Activated T-cell treated with anti-CD3 and anti-CD28 coated beads, Interleukin-2, amount 50 U/mL, for 1 hour (primary cell): ENCODE measurements at places on chromosomes 1 and 21.

DNA sequence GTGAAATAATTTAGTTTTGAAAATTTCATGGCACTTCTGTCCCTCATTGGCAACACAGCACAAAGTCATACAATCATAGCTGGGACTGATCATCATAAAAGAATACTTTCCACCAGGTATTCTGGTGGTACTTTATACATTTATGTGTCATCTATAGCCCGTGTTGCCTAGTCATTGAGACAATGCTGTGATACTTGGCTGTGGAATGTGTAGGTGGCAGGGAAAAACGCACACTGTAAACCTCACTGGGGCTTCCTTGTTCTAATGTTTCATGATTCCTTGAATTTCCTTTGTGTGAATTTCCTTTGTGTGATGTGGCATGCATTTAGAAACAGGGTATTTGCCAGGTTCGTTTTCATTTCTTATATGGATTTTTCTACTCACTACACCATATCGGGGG, 118.3 kb downstream of the FMN2 start:
- DNase-seq: no peak

DNA sequence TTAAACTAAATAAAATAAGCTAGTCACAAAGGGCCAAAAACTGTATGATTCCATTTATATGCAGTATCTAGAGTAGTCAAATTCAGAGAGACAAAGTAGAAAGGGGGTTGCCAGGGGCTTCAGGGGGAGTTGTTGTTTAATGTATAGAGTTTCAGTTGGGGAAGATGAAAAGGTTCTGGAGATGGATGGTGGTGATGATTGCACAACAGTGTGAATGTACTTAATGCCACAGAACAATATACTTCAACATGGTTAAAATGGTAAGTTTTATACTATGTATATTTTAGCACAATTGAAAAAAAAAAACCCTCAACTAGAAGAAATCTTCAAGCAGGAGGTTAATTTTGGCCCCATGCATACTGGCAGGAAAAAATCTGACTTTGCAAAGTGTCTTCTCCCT, 24.3 kb downstream of the VAV3 start:
- no peak for DNase-seq

DNA sequence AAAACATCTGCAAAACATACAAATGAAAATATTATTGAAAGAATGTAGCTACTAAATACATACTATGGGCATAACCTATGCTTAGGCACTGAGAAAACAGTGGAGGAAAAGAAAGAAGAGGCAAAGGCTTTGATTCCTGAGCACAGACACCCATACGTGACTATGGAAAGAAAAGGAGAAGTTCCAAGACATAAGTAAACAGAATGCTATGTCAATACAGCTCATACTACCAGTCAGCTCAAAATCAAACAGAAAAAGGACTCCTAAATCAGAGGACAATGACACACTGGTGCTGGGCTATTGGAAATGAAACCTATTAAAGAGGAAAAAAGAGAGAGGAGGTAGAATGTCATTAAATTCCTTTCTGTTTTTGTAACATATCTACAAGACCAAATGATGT, 225.4 kb downstream of the SMYD3 start:
- no peak for DNase-seq

DNA sequence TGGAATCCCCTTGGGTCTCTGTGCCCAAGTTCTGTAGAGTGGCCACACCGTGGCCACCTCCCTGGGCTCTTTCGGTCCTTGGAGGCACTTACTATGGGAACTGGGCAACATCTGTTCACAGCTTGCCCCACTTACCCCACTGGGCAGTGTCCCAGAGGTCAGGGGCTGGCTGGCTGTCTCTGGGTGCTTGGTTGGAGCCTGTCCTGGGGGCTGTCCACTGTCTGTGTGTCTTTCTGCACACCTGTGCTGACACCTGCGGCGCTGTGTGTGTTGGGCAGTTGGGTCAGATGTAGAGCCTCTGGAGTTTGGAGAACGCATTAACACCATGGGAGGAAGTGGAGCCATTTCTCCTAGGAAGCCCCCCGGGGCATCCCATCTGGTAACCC, 1.3 kb upstream of the TMEM54 start:
- DNase-seq: no peak

DNA sequence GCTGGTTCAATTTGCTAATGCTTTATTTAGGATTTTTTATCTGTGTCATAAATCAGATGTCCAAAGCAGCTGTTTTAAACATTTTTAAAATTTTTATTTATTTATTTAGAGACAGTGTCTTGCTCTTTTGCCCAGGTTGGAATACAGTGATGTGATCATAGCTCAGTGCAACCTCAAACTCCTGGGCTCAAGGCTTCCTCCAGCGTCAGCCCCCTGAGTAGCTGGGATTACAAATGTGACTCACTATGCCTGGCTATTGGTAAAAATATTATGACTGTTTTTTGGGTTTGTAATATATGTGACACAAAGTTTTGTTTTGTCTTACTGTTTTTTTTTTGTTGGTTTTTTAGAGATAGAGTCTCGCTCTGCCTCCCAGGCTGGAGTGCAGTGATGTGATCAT, 11.8 kb downstream of the ZBED6 start:
- no peak for DNase-seq

DNA sequence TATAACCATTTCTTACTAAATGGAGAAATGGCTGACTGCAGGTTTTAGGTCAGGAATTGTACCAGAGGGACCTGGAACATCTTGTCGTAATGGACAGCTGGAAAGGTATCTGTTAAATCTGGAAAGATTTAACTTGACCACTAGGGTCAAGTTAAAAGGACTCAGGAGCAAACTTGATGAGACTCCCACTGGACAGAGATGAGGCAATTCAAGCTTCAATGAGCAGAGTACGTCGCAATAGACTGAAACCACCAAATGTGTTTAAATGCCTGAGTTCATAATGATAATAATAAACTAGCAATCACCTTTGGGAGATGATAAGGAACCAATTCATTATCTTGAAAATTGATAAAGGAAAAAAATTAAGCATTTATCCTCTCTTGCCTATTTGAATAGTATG, 8.7 kb downstream of the IFNLR1 start:
- no peak for DNase-seq

GRCh38 chr1:13487143-13487868, 26.5 kb downstream of the LRRC38 start:
- no peak for DNase-seq

GRCh38 chr1:30285501-30285932, 437.9 kb downstream of the MATN1 start:
- DNase-seq: no peak

DNA sequence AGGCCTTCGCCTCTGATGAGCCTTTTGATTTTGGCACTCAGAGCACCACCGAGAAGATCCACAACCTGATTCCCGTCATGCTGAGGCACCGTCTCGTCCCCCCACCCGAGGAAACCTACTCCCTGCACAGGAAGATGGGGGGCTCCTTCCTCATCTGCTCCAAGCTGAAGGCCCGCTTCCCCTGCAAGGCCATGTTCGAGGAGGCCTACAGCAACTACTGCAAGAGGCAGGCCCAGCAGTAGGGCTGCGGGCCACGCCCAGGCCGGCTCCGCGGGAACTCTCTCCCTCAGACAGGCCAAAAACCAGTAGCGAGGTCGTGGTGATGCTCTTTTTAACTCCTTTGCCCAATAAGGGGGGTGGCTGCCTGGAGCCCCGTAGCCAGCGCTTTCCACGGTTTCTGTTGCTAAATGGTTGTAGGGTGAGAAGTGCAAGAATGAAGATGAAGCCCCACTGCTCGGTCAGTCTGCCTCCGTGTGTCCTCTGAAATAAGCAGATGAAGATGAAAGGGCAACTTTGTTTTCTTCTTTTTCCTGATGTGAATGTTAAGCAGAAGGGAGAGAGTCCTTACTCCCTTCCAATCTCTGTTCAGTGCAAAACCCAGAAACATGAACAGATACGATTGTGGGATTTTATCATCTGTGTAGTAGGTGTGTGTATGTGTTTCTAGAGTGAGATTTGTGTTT, 46.5 kb downstream of the COQ8A start:
- no peak for DNase-seq

DNA sequence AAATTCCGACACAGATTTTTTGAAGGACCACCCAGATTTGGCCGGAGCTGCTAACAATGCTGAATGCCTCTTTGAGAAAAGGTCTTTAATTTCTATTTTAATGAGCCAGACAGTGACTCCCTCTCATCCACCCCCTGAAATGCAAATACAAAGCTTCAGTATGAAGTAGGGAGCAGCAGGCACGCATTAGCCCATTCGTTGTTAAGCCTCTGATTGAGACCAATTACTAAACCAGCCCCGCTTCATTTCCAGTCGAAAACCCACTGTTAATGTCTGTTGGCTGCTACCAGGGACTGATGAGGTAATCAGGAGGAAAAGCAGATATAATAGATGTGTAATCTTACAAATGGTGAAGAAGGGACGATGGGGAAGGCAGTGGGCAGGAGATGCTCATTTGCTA, 4.8 kb upstream of the C8A start:
- no peak for DNase-seq

DNA sequence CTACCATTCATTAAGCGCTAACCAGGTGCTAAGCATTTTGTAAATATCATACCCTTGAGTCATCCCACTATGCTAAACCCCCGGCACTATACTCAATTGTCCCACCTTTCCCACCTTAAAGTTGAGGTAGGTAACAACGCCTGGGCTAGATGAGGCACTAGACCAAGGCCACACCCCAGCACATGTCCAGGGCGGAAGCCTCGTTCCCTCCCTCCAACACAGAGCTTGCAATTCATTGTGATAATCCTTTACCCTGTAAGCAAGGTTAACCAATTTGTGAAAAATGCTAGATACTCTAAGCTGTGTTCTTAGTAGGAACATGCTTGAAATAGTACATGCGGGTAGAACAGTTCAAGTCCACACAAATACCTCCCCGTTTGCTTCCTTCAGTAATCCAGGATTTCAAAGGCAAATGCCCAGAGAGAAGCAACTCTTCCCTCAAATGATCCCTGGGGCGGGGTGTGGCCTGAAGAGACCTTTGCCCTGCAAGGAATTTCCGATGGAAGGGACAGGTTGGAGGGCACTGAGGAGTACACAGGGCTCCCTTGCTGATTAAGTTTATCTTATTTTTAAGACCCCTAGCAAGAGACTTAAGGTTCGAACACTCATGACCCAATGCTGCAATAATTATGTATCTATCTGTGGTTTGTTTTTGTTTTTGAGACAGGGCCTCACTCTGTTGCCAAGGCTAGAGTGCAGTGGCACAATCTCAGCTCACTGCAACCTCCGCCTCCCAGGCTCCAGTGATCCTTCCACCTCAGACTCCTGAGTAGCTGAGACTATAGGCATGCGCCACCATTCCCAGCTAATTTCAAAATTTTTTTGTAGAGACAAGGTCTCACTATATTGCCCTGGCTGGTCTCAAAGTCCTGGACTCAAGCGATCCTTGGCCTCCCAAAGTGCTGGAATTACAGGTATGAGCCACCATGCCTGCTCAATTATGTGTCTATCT, 2.6 kb downstream of the RSPH1 start:
- DNase-seq: no peak

DNA sequence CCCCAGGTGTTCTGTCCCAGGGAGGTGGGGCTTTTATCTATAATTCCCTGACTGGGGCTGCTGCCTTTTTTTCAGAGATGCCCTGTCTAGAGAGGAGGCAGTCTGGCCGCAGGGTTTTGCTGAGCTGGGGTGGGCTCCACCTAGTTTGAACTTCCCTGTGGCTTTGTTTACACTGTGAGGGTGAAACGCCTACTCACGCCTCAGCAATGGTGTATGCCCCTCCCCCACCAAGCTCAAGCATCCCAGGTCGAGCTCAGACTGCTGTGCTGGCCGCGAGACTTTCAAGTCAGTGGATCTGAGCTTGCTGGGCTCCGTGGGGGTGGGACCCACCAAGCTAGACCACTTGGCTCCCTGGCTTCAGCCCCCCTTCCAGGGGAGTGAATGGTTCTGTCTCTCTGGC, 124.3 kb downstream of the CENPF start:
- no peak for DNase-seq

DNA sequence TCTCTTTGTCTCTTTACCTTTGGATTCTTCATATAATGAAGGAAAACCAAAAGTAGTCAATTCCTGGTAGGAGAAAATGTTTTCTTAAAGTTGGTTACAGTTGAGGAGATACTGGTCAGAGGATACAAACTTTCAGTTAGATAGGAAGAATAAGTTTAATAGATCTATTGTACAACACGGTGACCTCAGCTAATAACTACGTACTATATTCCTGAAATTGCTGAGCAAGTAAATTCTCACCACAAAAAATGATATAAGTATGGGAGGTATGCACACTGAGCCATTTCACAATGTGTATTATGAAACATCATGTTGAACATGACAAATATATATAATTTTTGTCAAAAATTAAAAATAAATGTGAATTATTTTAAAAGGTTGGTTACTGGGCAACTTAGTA, 20.4 kb downstream of the SSX2IP start:
- DNase-seq: no peak

DNA sequence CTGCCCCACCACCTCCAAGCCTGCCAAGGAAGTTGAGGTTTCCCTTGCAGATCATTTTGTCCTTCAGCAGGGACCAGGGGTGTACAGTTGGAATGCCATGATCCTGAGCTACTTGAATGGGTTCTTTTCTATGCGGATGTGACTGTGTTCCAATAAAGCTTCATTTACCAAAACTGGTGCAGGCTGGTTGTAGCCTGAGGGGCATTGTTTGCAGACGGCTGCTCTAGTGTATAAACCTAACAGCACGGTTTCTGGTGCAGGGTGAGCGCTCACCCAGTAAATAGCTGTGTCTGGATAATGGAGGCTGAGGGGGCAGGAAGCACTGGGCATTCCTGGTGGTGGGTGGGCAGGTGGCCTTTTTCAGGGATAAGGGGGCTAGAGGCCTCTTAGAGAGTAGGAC, 72.7 kb upstream of the ACTL8 start:
- no peak for DNase-seq

- no peak for DNase-seq
Measured at GRCh38 chr1:109863667-109864046, 47.0 kb upstream of the CSF1 start.

GRCh38 chr1:63960326-63960725, 186.5 kb downstream of the ROR1 start:
- no peak for DNase-seq

- no peak for DNase-seq
Measured at GRCh38 chr1:41571041-41571440, 86.6 kb upstream of the EDN2 start.

DNA sequence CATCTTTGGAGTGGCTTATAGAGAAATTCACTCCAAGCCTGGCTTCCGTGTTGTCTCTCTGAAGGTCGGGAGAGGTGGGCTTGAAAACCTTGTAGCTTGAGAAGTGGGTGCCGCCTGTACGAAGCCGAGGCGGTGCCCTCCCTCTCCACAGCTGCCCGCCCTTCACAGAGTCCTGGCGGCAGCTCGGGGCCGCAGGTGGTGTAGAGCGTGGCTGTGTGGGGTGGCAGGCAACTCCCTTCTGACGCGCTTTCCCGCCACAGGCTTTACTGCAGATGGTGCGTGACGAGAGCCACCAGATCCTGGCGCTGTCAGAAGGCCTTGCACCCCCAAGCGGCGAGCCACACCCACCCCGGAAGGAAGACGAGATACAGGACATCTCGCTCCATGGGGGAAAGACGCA, 33.1 kb upstream of the DIP2A start:
- DNase-seq: peak; percentile 59

DNA sequence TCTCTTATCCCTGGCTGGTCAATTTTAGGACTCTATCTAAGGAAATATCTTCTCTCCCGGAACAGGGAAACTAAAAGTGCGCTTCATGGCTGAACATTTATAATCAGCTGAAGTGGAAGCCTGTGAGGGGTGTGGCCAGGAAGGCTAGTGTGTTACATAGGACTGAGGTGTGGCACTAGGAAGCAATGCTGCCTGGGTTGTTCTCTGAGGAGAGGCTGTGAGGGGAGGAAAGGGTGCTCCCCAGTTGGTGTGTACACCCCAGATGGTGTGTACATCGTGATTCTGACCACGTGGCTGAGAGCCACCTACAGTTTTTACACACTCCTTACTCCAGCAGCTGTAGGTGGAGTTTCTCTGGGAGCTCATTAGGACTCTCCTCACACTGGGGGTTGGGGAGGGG, 16.3 kb downstream of the NTPCR start:
- DNase-seq: no peak
